ENCODE measurements at places on chromosomes 3 and 15.

DNA sequence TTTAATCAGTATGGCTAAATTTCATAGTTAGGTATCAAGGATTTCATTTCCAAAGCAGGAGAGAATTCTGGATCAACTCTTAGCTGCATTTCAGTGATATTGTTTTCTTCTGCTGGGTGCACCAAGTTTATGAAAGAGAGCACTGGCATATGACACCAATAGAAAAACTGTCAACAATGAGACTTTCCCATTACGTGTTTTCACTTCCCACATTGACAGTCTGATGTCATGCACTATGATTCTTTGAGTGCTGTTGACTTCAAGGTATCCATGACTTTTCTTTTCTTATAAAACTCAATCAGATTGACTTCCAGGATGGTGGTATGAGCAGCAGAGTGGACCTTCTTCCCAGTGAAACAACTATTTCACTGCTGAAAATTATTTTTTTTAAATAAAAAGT is 476.1 kb downstream of the EDEM1 start:
- DNase-seq, result no peak

- peak; percentile 63 for DNase-seq
These were observed 37.3 kb downstream of the ANP32A start for GRCh38 chr15:68783226-68784058.

DNA sequence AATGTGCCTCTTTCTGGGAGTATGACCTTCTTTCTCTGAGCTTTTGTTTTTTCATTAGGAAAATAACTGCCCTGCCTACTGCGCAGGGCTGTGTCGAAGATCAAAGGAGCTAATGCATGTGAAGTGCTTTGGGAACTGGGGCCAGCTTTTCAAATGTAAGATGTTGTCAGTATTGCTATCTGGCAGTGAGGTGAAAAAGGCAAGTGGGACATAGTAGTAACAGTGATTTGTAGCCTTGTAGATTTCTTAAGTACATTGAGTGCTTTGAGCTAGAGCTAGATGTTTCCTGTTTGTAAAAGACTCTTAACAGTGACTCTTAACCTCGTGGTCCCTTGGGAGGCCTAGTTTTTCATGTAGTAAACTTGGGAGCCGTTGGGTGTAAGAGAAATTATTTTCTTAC is 126.5 kb downstream of the ECT2 start:
- no peak for DNase-seq

DNA sequence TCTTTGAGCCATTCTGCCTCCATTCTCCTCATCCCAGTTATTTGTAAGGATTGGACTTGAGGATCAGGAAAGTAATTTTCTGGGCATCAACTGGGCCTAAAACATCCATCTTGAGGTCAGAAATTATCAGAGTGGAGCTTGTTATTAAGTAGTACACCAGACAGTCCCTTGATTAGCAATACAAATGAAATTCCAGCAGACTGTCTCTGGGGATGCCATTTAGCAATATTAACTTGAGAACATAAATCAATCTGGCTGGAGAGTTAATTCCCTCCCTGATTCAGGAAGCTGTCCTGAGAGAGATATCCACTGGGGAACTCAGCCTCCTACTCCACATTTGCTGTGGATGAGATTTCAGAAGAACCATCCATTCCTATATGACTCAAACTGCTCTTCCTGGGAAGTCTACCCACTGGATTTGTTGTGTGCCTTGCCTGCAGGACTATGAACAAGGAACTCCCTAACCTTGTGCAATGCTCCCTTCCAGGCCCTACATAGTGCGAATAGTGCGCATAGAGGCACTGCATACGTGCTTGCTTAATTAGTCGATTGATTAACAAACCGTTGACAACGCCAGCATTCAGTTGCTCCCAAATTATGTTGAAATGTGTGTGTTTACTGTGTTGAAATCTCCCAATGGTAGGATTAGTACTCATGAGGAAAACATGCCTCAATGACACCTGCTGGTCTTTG is 36.1 kb upstream of the MTMR14 start:
- DNase-seq, result no peak

GRCh38 chr3:180175572-180175971 is 138.8 kb upstream of the PEX5L start:
- no peak for DNase-seq

- no peak for DNase-seq
These were observed 566 bp downstream of the ETV5 start for GRCh38 chr3:186108106-186108940.

Data from activated naive CD4-positive, alpha-beta T cell (primary cell).